Ascending aorta (tissue), 2 donors: ENCODE measurements at places on chromosomes 6 and 20. TPM values are rescaled to one million over a fixed set of nuclear protein-coding genes. Genes with fewer than 3 reads are reported as not detected.

DNA sequence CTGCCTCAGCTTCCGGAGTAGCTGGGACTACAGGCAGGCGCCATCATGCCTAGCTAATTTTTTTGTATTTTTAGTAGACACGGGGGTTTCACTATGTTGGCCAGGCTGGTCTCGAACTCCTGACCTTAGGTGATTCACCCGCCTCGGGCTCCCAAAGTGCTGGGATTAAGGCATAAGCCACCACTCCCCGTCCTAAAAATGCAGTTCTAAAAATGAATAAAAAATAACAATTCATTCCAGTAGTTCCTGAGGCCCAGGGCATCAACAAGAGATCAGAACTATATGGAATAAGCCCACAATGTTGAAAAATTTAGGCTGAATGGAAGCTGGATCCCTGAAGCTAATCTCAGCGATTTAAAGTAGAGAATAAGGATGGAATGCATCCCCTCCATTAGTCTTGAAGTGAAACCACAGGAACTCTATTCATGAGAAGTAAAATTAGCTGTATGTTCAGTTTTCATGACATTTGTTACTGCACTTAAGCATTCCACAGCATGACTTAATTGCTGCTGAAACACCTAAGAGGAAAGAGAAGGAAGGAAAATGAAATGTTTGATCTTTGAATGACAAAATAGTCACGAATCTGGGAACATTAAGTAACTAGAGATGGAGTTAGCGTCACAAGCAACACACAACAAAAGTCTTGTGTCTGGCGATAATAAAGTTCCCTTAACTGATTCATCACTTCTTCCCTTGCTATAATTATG, 80.4 kb upstream of the RIPOR2 start:
- DNase-seq = no peak

DNA sequence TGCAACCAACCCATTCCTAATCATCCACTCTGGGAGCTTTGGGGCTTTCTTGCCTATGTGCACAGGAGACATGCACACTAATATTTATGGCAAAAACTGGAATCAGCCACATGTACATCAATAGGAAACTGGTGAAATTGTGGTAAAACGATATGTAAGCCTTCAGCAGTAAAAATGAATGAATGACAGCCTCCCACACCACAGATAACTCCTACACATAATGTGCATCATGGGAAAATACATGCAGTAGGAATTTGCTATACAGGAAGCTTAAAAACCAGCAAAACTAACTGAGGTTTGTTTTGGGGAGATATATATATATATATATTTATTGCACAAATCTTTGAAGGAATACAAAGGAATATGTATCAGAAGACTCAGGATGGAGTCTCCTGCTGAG, 47.6 kb downstream of the HLA-G start:
- no peak for DNase-seq

DNA sequence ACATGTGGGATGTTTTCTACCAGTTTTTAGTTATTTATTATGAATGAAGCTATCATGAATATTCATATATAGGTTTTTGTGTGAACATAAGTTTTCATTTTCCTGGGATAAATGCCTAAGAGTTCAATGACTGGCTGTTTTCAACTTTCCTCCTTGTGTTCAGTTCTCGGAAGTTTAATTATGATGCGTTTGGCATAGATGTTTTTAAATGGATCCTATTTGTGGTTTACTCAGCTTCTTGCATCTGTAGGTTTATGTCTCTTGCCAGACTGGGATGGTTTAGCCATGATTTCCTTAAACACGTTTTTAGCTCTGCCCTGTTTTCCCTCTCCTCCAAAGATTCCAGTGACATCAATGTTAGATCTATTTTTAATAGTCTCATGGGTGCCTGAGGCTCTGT, 411.1 kb upstream of the CDH4 start:
- DNase-seq = no peak

DNA sequence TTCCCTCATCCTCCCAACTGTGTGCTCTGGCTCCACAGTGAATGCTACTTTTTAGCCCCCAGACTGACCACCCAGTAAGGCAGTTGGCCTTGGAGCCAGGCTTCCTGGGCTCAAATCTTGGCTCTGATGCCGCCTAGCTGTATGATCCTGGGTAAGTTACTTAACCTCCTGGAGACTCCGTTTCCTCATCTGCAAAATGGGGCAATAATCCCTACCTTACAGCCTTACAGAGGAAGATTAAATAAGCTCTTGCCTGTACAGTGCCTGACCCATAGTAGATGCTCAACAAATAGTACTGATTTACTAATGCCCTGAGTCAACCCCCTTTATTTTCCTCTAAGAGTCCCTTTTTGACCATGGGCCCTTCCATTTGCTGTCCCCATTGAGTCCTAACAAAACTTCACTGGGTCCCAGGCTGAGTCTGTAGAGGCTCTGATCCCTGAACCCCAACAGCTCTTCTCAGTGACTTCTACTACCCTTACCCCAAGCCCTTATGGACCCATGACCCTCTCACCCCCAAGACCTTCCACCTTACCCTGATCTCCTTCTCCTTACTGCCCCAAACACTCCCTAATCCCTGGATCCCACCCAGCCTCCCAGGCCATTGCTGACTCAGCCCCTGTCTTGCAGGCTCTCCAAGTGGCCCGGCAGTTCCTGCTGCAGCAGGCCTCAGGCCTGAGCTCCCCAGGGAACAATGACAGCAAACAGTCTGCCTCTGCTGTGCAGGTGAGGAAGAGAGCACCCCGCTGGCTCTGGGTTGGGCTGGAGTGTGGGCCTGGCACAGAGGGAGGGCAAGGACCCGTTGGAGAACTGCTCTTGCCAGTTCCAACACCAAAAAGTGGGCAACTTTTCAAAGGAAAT, 31.4 kb downstream of the FOXP4 start:
- DNase-seq = no peak

DNA sequence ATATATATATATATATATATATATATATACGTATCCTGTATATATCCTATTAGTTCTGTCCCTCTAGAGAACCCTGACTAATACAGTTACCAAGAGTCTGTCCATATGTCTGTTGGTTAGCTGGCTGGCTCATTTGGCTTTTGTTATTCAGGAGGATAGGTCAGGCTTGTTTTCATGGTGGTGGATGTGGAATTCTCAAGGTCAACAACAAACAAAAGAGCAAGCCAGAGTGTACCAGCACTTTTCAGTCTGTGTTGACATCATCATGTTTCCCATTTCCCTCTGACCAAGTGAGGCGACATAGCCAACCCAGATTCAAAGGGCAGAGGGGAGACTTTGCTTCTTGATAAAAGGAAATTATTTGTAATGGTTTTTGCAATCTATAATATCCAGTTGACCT, 88.5 kb upstream of the PTCHD4 start:
- no peak for DNase-seq

DNA sequence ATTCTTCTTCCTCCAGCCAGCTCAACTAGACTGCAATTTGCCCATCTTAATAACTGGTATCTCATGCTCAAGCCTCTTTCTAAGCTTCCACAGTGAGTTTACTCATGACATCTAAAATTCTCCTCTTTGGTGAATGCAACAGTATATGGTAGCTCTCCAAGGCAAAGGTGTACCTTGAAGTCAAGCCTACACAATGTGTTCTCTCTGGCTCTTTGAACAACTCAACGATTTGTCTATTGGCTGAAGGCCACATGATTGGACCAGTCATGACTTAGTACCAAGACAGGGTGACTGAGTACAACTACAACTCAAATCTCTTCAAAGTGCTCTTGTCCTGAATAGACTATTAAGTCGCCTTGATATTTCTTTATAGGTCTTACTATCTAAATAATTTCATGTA, 199.6 kb downstream of the PKHD1 start:
- no peak for DNase-seq

CTAGE9 gene
- not detected for total RNA-seq

GRCh38 chr6:137175157-137175867, 1.9 kb upstream of the IL22RA2 start:
- DNase-seq = no peak
